Inflammatory macrophage treated with lipopolysaccharide for 1 hour (primary cell): ENCODE measurements at places on chromosomes 13 and 19.
A peak's percentile ranks its signal among the peaks of the same experiment; 100 is the strongest.

DNA sequence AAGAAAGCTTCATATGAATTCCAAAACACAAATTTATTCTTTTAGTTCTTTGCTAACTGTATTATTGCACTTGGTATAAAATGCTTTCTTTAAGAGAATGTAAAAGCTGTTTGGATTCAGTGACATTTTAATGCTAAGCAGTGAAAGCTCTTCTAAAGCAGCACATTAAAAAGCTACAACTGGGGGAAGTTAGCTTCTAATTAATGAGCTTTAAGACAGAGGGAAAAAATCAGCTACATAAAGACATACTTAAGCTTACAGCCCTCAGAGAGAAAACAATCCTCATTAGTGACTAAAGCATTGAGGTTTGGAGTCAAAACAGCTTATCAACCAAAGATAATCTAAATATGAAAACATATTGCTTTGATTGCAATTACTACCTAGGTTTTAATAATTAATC is 1222.2 kb upstream of the SPRY2 start:
- no peak for DNase-seq

- no peak for DNase-seq
These were observed 39.9 kb downstream of the STARD13 start for GRCh38 chr13:33245505-33246158.

GRCh38 chr13:28753946-28754345 is 35.2 kb upstream of the SLC46A3 start:
- DNase-seq, result no peak

DNA sequence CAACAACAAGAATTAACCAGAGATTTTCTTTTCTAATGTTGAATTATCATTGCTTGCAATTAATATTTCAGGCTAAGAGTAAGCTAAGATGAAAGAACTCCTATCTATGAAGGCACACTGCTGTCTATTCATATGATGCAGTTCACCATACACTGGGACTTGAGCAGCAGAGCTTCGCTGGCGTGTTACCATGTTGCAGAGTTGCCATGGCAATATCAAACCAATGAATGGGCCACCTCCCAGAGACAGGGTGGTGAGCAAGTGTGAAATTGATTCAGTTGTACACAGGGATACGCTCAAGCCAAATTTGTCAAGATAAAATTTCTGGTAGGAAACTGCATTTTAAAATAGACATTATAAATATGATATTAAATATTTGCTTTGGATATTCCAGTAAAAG is 69.3 kb upstream of the MYO16 start:
- DNase-seq, result no peak

DNA sequence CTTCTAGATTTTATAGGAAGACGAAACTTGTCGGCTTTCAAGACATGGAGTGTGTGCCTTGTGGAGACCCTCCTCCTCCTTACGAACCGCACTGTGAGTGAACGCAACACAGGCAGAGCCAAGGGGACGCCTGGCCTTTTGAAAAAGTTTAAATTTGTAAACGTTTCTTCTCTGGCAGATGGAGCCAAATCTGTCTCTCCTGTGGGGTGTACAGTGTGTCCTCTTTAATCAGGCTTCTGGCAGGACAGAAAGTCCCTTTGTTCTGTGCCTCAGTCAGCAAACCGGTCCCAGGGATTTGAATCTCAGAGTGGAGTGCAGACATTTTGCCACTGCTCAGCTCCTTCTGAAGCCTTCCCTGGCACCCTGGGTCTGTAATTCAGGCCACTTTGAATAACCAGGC is 56.5 kb downstream of the TNFRSF19 start:
- DNase-seq, result no peak

DNA sequence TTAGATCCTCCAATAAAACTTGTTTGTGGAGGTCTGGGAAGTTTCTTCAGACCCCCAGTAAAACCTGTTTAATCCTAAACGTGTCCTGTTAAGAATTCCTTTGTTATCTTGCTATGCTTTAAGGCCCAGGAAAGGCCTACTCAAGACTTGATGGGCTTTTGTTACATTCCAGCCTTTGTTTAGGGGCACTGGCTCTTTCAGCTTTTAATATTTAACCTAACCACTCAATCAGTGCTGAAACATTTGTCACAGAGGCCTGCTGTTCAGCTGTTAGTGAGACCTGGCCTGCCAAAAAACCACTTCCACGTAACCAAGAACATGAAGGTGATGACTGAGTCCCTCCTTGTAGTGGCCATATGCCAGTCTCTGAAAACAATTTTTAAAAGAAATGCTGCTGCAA is 41.7 kb downstream of the PCDH17 start:
- no peak for DNase-seq

DNA sequence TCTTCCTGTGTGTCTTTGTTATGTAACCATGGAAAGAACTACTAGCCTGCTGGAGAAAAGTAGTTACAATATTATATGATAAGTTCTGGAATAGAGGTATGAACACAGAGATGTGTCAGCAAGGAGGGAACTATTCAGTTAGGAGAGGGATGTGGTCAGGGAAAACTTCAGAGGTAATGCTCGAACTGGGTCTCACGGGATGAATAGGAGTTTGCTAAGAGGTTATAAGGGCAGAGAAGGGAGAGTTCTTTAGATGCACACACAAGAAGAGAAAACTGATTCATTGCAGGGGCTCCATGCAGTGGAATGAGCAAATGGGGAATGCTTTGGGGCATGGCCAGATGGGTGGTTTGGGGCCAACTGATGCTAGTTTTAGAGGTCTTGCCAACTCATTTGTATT is 46.0 kb upstream of the SIAH3 start:
- DNase-seq, result no peak

DNA sequence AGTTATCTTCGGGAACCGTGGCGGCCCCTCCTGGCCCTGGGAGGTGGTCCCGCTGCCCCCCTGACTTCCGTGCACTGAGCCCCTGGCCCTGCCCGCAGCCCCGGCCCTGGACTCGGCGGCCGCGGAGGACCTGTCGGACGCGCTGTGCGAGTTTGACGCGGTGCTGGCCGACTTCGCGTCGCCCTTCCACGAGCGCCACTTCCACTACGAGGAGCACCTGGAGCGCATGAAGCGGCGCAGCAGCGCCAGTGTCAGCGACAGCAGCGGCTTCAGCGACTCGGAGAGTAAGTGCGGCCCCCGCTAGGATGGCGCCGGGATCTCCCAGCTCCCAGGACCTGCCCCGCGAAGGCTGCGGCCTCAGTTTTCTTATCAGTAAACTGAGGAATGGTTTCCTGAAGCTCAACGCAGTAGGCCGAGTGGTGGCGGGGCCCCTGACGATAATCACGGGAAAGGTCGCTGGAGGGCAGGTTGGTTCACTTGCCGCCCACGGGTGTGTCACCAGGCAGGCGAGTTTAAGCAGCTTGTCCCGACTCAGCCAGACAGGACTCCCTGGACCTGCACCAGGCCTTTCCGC is 924 bp downstream of the RGCC start:
- no peak for DNase-seq

DNA sequence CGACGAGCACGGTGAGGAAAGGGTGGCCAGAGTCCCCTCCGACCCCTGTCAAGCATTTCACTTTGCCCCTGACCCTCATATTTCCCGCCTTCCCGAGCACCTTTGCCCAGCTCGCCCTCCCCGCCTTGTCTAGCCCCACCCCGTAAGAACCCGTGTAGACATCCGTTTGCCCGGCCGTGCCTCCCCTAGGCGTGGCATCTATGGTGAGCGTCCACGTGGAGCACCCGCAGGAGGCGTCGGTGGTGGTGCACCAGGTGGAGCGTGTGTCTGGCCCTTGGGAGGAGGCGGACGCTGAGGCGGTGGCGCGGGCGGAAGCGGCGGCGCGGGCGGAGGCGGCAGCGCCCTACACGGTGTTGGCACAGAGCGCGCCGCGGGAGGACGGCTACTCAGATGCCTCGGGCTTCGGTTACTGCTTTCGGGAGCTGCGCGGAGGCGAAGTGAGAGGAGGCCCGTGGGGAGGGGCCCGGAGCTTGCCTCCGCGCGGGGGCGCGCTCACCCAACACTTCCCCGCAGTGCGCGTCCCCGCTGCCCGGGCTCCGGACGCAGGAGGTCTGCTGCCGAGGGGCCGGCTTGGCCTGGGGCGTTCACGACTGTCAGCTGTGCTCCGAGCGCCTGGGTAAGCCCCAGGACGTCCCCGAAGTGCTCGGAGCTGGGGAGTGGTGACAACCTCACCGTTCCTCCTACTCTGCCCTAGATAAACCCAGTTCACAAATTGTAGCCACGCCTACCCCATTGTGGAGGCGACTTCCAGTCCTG is 4.2 kb downstream of the LTBP4 start:
- DNase-seq, result peak; percentile 86
